Urinary bladder (tissue), 4 donors: ENCODE measurements at places on chromosomes 13 and 19.

- DNase-seq: no peak
Measured at GRCh38 chr19:48918801-48919247, 14.7 kb upstream of the DHDH start.

DNA sequence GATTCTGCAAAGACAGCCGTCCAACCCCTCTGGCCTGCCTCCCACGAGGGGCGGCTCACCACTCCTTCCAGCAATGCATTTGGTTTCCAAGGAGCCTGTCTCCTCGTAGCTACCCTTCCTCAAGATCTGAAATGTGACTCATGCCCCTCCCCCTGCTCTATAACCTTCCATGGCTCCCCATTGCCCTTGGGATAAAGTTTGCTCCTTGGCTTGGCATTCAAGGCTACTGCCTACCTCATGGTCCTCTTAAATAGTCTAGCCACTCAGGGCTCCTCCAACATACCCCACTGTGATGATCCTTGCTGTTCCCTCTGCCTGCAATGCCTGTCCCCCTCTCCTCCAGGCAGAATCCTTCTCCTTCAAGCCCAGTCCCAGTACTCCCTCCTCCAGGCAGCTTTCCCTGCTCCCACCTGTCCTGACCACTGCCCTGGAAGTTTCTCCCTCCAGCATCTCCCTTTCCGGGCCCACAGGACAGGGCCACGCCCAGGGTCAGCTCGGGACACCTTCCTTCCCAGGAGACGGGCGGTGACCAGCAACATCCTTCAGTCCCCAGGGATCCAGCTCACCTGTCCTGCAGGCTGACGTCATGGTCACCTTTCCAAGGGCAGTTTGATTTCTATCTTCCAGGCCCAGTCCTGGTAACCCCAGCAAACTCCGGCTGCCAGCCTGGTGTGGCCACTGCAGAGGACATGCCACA, 19.2 kb upstream of the SEMA6B start:
- DNase-seq: no peak

GRCh38 chr13:67854990-67855389, 624.9 kb upstream of the PCDH9 start:
- no peak for DNase-seq

DNA sequence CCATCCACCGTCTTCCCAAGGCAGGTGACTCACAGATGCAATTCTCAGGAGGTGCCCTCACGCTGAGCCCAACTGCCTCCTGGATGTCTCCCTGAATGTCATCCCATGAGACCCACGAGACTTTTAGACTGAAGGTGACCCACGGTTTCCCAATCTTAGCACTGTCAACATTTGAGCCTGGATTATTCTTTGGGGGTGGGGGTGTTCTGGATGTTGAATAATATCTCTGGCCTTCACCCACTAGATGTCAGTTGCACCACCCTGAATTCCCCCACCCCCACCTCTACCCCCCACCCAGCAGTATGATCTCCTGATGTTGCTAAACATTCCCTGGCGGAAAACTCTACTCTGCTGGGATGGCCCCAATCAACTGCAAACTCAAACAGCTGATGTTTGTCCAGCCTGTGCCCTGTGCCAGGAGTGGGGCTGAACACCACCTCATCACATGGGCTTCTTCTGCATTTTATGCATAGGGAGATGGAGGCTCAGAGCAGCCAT, 2.2 kb upstream of the CYP4F22 start:
- DNase-seq: no peak

DNA sequence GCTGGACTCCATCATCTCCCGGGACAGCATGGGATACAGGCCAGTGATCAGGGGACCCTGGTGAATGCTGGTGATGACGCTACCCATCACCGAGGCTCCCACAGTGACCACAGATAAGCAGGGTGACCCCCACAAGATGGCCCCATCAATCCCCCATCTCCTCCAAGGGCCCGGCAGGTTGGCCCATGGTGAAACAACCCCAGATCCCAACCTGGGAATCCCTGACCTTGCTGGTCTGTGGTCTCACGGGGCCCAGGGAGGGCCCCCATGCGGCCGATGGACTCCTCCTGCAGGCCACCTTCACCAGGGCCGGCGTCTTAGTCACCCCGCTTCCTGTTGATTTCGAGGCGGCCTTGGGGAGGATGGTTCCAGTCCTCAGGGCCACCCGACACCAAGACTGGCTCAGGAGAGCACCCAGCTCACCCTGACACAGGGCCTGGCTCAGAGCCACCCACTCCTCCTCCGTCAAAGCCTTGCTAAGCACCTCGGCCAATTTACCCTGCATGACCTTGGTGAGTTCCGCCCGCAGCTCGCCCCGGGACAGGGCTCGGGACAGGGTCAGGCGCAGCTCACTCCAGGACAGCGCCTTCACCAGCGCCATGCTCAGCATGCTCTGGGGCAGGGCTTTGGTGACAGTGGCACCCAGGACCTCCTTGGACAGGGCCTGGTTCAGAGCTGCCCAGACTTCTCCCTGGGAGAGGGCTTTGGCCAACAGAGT, 10.0 kb downstream of the IQCN start:
- no peak for DNase-seq

DNA sequence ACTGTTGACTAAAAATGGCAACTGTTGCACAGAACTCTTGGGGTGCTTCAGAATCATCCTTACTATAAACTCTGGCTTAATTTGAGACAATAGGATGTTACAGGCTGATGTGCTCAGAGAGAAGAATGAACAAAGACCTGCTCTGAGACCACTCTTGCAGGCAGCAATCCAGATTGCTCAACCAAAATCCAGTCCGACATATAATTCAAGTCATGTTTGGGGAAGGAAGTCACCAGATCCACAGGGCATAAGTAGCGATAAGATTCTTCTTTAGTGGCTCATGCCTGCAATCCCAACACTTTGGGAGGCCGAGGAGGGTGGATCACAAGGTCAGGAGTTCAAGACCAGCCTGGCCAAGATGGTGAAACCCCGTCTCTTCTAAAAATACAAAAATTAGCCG, 20.6 kb downstream of the MTMR6 start:
- DNase-seq: no peak

GRCh38 chr13:39461685-39462266, 141.2 kb downstream of the LHFPL6 start:
- no peak for DNase-seq

- DNase-seq: peak; percentile 86
Measured at GRCh38 chr19:18416778-18417249, 2.4 kb upstream of the SSBP4 start.

GRCh38 chr13:66375756-66376155, 854.4 kb downstream of the PCDH9 start:
- no peak for DNase-seq

GRCh38 chr13:74026753-74027152, 107.5 kb downstream of the KLF12 start:
- no peak for DNase-seq

- DNase-seq: peak; percentile 39
Measured at GRCh38 chr13:110168999-110169933, 137.7 kb downstream of the COL4A1 start.

GRCh38 chr13:67932991-67933390, 702.9 kb upstream of the PCDH9 start:
- DNase-seq: no peak

DNA sequence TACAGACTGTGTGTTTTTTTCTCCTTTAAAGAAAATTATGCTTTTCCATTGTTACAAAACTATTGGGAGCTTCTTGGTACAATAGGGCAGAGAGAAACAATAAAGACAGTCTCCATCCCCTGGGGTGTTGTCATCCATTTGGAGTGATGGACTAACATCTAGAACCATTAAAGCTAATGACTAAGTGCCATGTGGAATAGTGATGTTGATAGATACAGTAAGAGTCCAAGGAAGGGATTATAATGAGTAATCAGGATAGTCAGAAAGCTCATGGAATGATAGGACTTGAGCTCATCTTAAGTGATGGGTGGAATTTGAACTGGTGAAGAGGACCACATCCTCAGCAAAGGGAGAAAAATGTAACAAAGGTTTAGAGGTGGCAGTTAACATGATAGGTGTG, 24.1 kb upstream of the FRY start:
- DNase-seq: no peak

DNA sequence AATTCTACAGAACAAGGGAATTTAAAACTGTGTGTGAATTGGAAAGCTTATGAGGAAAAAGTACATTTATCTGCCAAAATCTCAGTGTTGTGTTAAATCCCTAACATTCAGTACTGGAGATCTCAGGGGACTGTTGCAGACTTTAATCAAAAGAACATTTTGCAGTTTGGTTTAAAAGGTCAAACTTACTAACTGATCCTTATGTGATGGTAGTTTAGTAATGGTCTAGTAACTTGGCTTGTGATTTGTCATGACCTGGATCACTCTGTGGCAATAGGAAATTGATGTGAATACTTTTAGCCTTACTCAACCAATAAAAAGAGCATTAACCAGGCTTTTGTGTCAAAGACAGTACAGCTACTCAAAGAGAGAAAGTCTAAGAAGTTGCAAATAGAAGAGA, 862.1 kb upstream of the MIR17HG start:
- peak; percentile 6 for DNase-seq

DNA sequence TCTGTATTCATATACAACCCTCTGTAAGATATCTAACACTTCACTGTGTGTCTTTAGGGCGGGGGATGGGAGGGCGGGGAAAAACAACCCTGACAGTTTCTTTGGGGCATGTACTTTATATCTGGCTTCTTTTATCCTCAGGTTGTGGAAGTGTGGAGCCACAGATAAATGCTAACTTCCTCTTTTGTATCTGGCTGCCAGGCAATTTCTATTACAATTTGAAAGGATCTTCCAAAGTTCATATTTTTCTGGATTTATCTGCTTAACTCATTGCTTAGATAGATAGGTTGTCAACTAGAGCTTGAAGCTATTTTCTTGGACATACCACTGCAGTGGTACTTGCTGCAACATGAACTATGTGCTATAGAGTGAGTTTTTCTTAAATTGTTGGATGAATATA, 393.0 kb downstream of the LMO7 start:
- DNase-seq: no peak

DNA sequence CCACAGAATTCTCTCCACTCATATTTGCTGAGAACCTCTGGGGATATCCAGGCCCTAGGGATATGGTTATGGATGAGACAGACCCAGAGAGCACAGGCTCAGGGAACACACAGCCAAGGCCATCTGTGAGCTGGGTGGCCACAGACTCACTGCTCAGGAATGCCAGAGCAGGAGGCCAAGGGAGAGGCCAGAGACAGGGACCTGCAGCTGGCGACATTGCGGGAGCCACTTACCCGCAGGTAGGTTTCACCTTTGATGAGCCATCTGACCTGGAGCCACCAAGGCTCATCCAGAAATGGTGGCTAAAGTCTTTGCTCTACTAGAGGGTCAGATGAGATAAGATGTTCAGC, 29.4 kb downstream of the CCNE1 start:
- DNase-seq: no peak

- no peak for DNase-seq
Measured at GRCh38 chr19:42301646-42302203, at the start of gene PRR19. PRR19 (plus strand) TSS chr19:42302132; CDS start chr19:42309585, 7,453 bp downstream.

DNA sequence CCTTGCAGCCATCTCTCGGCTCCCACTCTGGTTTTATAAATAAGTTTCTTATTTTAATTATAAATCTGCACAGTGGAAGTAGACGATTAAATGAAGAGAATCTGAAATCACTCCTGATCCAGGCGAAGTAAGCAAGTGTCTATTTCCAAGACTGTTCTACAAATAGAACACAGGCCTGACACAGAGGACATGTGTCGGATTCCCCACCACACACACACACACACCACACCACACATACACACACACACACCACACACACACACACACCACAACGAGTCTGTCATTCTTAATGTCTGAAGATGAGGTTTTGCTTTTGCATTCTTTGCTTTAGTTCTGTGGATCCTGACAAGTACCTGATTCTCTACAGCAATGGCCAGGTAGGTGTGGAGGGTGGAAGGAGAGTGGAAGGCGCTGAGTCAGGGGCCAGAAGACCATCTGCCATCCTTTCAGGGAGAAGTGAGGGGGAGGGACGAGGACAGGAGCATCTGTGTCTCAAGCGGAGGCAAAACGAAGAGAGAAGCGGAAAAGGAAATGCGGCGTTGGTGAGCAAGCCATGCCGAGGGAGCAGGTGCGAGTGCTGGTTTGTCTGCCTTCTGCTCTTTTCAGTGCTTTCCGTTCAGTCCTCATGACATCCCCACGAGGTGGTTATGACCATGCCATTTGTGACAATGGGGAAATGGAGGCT, 110.2 kb downstream of the TEX26 start:
- DNase-seq: no peak

GRCh38 chr19:18453269-18454024, 15.5 kb upstream of the ISYNA1 start:
- no peak for DNase-seq

DNA sequence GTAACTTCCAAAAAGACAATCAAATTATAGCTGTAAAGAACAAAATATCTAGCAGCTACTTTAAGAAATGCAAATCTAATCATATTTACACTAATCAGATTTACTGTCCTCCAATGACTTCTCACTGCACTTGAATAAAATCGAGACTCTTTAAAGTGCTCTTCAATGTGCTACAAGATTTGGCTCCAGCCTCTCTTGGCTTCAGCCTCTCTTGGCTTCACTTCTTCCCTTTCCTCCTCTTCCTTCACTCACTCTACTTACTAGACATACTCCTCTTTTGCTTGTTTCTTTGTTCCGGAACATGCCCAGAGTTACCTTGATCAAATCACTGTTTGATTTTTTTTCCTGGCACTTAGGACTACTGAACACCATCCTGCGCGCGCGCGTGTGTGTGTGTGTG, 495.4 kb downstream of the LMO7 start:
- DNase-seq: no peak

- DNase-seq: no peak
Measured at GRCh38 chr13:75860935-75861334, 224.8 kb downstream of the LMO7 start.

GRCh38 chr13:87712012-87712411, 40.8 kb downstream of the SLITRK5 start:
- no peak for DNase-seq

DNA sequence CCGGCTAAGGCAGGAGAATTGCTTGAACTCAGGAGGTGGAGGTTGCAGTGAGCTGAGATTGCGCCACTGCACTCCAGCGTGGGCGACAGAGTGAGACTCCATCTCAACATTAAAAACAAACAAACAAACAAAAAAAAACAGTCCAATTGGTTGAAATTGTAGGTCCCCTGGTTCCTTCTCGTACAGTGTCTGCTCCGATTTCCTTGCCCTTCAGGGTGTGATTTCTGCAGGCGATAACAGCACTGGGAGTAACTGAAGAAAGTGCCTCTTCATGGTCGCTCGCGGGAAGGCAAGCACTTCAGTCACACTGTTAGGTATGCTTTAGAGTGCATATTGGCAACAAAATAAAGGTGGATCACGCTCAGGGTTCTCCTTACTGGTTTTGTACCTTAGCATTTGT, 39.7 kb downstream of the TPT1 start:
- no peak for DNase-seq
